Hematopoietic multipotent progenitor cell treated with erythropoietin and hydrocortisone succinate and interleukin-3 and kit ligand, for 17 days (in vitro differentiated cells): ENCODE measurements at places on chromosomes 11 and 22.

DNA sequence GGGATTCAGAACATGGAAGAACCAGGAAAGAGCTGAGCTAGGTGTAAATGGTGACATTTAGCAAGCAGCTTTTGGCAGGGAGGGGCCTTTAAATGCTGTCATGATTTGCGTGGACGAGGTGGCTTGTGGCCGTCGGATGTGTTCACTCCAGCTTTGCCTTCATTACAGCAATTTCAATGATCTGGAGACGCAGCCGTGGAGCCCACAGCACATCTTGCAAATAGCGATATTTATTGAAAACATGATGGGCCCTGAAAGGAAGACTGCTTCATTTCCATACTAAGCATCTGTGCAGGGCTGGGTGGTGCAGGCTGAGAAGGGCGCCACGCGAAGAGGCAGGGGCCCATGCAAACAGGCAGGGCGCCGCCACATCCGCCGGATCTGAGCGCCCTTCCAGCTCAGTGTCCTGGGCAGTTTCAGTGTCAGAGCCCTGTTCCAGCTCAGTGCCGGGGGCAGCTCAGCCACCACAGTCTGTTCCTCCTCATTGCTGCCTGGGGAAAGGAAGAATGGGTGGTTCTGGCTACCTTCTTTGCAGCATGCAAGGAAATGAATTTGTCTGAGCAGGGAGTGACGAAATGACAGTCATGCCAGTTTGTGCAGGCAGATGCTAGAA, 111.1 kb upstream of the TTC12 start:
- no peak for DNase-seq

DNA sequence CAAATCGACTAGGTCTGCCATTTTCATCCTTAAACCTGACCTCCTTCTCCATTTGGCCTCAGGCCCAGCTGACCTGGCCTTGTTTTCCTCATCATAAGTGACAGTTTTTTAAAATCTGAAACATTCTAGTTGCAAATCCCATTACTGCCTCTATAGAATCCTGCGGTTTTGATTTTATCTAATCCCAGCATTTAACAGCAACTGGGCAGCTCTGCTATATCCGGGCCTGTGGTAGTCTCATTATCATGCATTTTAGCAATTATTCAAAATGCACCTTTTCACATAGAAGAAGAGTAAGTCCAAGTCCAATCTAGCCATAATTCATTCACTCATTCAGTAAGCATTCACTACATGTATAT, 28.6 kb upstream of the BIRC3 start:
- DNase-seq: no peak

DNA sequence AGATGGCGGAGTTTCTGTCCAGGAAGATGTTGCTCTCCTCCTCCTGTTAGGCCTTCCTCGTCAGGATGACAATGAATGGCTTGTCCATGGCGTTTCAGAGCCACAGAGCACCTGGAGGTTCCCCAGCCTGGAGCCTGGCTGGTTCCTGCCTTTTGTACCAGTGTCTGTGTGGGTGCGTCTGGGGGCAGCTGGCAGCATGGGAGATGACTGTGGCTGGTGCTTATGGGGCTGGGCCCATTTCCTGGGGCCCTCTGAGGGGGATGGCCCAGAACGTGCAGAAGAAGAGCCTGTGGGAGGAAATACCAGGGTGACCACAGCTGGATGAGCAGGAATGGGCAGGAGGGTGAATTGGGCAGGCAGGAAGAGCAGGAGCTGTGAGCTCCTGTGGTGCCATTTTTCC, 6.7 kb downstream of the SLC37A2 start:
- no peak for DNase-seq

DNA sequence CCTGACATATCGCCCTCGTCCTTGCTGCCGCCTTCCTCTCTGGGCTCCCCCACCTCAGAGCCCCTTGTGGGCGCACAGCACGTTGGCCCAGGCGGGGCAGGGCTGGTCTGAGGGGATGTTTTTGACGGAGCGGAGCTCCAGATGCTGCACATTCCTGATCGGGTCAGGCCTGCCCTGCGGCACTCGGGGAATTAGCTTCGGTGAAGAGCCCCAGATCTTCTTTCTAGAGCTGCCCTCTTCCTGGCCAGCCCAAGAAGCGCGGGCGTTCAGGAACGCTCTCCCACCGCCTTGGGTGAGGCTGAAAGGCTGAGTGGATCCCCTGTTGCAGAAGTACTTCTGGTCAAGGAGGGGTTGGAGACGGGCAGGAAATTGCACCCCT, 12.1 kb downstream of the YPEL4 start:
- DNase-seq: no peak

GRCh38 chr11:70488171-70488703, 89.9 kb downstream of the CTTN start:
- DNase-seq: no peak
